Hepatocyte (in vitro differentiated cells): ENCODE measurements at places on chromosomes 13 and 19.

- H3K4me3 ChIP-seq = peak overlapping the region; percentile 99
- DNase-seq = no peak
- H3K4me1 ChIP-seq = peaks cover 22% of the 10 kb centered on the region
- H3K27me3 ChIP-seq = no peaks in the 10 kb centered on the region
These were observed 1.7 kb downstream of the MIER2 start for GRCh38 chr19:342801-343421.

GRCh38 chr13:110270507-110270906 lies 36.5 kb downstream of the COL4A1 start:
- H3K27ac ChIP-seq = no peak overlapping the region
- no peaks in the 10 kb centered on the region for H3K27me3 ChIP-seq
- H3K4me1 ChIP-seq = no peaks in the 10 kb centered on the region
- H3K4me3 ChIP-seq = no peak overlapping the region

DNA sequence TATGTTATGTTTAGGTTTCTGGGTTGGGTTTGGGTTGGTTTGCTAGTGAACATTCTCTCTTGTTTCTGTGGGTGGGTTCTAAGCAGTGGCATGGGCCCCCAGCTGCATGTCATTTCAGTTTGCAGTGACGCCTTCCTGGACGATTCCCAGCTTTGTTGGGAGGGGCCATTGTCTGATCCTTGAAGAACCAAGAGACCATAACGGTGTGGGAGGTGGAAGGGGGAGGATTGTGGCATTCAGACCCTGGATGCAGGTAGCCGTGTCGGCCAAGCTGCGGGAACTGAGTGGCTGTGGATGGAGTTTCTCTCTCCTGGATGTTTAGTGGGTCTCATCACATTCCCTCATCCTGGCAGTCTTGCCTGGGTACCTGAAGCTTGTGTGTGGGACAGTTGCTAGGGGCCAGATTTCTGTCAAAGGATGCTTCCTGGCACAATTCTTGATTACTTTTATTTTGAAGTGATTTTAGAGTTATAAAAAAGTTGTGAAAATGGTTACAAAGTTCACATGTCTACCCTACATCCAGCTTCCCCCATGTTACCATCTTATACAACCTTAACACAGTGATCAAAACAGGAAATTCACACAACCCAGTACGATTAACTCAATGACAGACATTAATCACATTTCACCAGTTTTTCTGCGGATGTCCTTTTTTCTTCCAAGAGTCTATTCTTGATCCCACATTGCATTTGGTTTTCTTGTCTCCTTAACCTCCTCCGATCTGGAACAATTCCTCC lies 123.8 kb downstream of the SIPA1L3 start:
- no peaks in the 10 kb centered on the region for H3K27me3 ChIP-seq
- H3K36me3 ChIP-seq = no peaks in the 10 kb centered on the region
- no peak overlapping the region for H3K27ac ChIP-seq
- H3K4me3 ChIP-seq = no peak overlapping the region

GRCh38 chr19:10277795-10278589 lies 7.1 kb downstream of the ICAM1 start:
- no peaks in the 10 kb centered on the region for H3K4me1 ChIP-seq
- H3K36me3 ChIP-seq = no peaks in the 10 kb centered on the region
- no peak overlapping the region for H3K27ac ChIP-seq
- no peak for DNase-seq
- H3K4me3 ChIP-seq = no peak overlapping the region
- H3K27me3 ChIP-seq = no peaks in the 10 kb centered on the region

DNA sequence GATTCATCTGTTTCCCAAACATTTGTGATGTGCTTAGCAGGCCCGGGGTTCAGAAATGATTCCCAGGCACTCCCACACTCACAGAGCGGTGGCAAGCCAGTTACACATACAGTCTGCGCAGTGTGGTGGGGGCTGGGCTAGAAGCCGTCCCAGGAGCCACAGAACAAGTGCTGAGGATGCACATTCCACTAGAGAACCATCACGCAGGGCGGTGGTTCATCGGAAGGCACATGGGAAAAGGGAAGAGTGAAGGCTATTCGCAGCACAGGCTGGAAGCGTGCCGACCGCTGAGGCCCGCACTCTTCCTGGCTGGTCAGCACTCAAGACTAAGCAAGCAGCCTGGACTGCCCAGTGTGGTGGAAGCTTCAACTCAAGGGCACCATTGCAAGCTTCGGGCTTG lies 126.3 kb upstream of the SLC7A1 start:
- no peaks in the 10 kb centered on the region for H3K4me1 ChIP-seq
- no peaks in the 10 kb centered on the region for H3K27me3 ChIP-seq
- H3K4me3 ChIP-seq = no peak overlapping the region
- no peak overlapping the region for H3K27ac ChIP-seq

GRCh38 chr13:100434010-100434763 lies 154.4 kb downstream of the GGACT start:
- H3K4me1 ChIP-seq = no peaks in the 10 kb centered on the region
- no peaks in the 10 kb centered on the region for H3K27me3 ChIP-seq
- no peaks in the 10 kb centered on the region for H3K36me3 ChIP-seq
- no peak overlapping the region for H3K4me3 ChIP-seq
- no peak for DNase-seq
- peak overlapping the region; percentile 59 for H3K27ac ChIP-seq

- H3K36me3 ChIP-seq = no peaks in the 10 kb centered on the region
- H3K27me3 ChIP-seq = peaks cover 14% of the 10 kb centered on the region
- no peak overlapping the region for H3K4me3 ChIP-seq
- no peaks in the 10 kb centered on the region for H3K4me1 ChIP-seq
These were observed 4.0 kb upstream of the SLAIN1 start for GRCh38 chr13:77693449-77693940.

DNA sequence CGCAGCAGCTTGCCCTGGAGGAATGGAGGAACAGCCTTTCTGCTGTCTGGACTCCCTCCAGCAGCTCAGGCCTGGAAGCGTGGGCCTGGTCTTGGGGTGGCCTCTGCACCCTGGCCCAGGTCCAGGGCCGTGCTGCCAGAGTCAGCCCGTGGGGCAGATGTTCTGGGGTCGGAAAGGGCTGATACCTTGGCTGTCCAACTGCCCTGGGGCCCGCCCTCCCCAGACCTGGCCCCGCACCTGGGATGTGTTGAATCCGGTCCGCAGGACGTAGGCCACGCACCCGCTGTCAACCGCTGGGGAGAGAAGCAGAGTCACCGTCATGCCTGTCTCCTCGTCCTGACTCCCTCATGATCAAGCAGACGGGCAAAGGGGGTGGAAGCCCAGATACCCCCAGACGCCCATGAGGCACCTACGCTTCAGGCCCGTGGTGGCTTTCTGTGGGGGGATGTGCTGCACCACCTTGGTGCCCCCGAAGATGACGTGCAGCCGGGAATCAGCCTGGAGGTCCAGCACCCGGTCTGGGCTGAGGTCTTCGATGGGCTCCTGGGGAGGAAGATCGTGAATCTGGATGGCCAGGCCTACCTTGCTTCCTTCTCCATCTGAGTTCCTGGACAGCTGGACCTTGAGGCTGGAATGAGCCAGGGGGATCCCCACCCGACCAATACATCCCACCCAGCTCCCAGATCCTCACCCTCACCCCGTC lies 7.7 kb downstream of the ATP13A1 start:
- H3K27ac ChIP-seq = no peak overlapping the region
- no peaks in the 10 kb centered on the region for H3K36me3 ChIP-seq
- no peak for DNase-seq

- H3K27ac ChIP-seq = no peak overlapping the region
- no peaks in the 10 kb centered on the region for H3K27me3 ChIP-seq
- H3K4me1 ChIP-seq = peaks cover 7% of the 10 kb centered on the region
- no peak overlapping the region for H3K4me3 ChIP-seq
- peak; percentile 44 for DNase-seq
These were observed 21.0 kb downstream of the EPSTI1 start for GRCh38 chr13:42970824-42971690.

DNA sequence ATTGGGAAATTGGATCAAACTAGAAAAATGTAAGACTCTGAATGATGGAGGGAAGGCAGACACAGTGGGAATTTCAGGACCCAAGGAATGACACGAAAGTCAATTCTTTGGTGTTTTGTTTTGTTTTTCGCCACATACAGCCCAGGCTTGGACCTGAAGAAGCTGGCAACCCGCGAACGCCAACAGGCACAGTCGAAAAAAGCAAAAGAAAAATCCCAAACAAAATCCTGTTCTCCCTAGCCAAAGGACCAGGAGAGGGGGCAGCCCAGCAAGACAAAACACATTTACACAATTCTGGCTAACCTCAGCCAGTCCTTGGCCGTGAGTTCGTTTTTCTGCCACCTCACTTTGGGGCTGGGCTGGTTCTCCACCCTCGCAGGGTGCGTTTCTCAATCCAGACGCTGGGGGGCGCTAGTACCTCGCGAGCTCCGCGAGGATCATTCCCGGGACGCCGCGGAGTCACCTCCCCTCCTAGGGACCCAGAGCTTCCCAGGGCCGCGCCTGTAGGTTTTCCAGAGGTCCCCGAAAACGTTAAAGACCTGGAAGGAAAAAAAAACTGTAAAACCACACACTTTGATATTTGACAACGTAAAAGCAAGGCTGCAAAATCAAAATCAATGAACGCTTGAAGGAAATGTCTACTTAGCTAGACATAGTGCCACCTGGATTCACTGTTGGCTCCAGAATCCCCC lies 34.9 kb upstream of the TPM4 start:
- H3K36me3 ChIP-seq = no peaks in the 10 kb centered on the region
- no peak overlapping the region for H3K27ac ChIP-seq
- peak; percentile 85 for DNase-seq
- H3K4me1 ChIP-seq = no peaks in the 10 kb centered on the region

- H3K4me1 ChIP-seq = peaks cover 12% of the 10 kb centered on the region
- no peaks in the 10 kb centered on the region for H3K36me3 ChIP-seq
- no peak overlapping the region for H3K4me3 ChIP-seq
- no peak overlapping the region for H3K27ac ChIP-seq
These were observed 2.6 kb upstream of the CDC42EP5 start for GRCh38 chr19:54475706-54476105.

- H3K27me3 ChIP-seq = no peaks in the 10 kb centered on the region
- H3K4me3 ChIP-seq = no peak overlapping the region
- no peaks in the 10 kb centered on the region for H3K36me3 ChIP-seq
- no peak overlapping the region for H3K27ac ChIP-seq
- no peak for DNase-seq
These were observed 5.4 kb downstream of the ATP4B start for GRCh38 chr13:113652404-113653263.

DNA sequence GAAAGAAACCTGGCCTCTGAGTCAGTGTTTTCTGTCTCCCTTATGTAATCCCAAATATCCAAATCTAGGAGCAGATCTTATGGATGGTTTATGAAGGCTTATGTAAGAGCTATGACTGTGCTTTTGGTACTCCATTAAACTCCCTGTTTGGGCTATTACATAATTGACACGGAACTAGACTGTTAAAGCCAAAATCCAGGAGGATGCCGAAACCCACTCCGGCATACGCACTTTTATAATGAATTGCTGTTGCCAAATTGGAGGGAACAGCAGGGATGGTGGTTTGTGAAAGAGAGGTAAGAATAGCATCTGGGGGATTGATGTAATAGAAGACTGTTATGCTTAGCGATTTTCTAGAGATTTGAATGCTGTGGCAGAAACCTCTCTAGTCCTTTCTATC lies 2.0 kb downstream of the MTUS2 start:
- H3K4me1 ChIP-seq = peaks cover 13% of the 10 kb centered on the region
- H3K36me3 ChIP-seq = no peaks in the 10 kb centered on the region
- no peak overlapping the region for H3K4me3 ChIP-seq

GRCh38 chr13:28796938-28797257 lies 23.2 kb upstream of the MTUS2 start:
- H3K27me3 ChIP-seq = no peaks in the 10 kb centered on the region
- no peak overlapping the region for H3K27ac ChIP-seq
- H3K4me3 ChIP-seq = no peak overlapping the region
- H3K36me3 ChIP-seq = no peaks in the 10 kb centered on the region
- no peaks in the 10 kb centered on the region for H3K4me1 ChIP-seq

- no peak overlapping the region for H3K27ac ChIP-seq
- H3K27me3 ChIP-seq = no peaks in the 10 kb centered on the region
- no peak for DNase-seq
- no peaks in the 10 kb centered on the region for H3K36me3 ChIP-seq
- no peak overlapping the region for H3K4me3 ChIP-seq
- peaks cover 9% of the 10 kb centered on the region for H3K4me1 ChIP-seq
These were observed 27.2 kb downstream of the GPR18 start for GRCh38 chr13:99230991-99231390.

- no peak for DNase-seq
- H3K36me3 ChIP-seq = no peaks in the 10 kb centered on the region
- no peak overlapping the region for H3K27ac ChIP-seq
- peak overlapping the region; percentile 33 for H3K4me3 ChIP-seq
- peaks cover 6% of the 10 kb centered on the region for H3K4me1 ChIP-seq
These were observed 533 bp downstream of the TNFSF9 start for GRCh38 chr19:6531163-6531955.

DNA sequence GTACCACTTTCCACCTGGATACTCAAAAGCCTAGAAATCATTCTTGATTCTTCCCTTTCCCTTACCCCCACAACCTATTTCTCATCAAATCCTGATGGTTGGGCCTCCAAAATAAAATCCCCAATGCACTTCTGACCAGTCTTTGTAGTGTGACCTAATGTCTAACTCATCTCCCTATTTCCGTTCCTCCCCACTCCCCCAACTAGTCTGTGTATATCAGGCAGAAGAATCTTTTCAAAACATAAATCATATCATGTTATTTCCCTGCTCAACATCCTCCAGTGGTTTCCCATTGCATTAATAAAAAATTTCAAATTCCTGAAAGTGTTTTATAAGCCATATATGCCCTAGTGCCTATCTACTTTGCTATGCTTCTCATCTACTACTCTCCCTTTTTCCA lies 17.7 kb downstream of the CCDC122 start:
- no peaks in the 10 kb centered on the region for H3K27me3 ChIP-seq
- no peaks in the 10 kb centered on the region for H3K4me1 ChIP-seq
- DNase-seq = no peak
- H3K36me3 ChIP-seq = no peaks in the 10 kb centered on the region
- H3K27ac ChIP-seq = no peak overlapping the region

DNA sequence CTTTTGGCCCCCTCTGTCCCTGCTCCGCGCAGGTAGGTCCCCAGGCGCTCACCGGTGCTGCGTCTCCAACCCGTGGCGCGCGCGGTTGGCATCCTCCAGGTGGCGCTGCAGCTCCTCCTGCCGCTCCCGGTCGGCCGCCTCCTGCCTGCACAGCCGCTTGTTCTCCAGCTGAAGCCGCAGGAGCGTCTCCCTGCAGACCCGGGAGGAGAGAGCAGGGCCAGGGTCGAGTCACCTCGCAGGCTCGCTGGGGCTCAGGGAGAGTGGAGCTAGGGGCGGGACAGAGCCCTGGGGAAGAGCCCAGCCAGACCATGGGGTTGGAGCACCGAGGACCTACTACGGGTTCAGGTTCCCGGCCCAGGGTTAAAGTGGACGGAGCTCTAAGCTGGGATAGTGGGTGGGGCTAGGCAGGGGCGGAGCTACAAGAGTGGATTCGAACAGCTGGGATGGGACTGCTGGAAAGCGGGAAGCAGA lies 9.3 kb downstream of the HOOK2 start:
- no peak overlapping the region for H3K27ac ChIP-seq
- no peaks in the 10 kb centered on the region for H3K36me3 ChIP-seq
- no peaks in the 10 kb centered on the region for H3K27me3 ChIP-seq
- H3K4me1 ChIP-seq = no peaks in the 10 kb centered on the region
- no peak overlapping the region for H3K4me3 ChIP-seq

DNA sequence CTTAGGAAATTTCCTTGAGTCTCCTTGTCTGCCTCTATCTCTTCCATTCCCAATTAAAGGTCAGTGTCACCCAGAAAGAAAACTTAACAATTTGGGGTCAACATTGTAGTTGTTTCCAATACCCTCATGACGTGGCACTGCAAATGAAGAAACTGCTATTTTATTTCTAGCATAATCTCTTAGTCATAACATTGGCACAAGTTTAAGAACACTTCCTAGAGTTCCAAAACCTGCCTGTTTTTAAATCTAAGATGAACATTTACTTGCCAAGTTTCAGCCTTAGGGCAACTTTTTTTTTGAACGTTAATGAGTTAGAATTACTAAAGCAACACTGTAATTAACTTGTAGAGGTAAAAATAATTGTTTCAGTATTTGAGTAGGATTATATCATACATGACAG lies 108.0 kb downstream of the LMO7 start:
- no peaks in the 10 kb centered on the region for H3K4me1 ChIP-seq
- no peak overlapping the region for H3K27ac ChIP-seq
- H3K4me3 ChIP-seq = no peak overlapping the region
- H3K36me3 ChIP-seq = no peaks in the 10 kb centered on the region
- no peak for DNase-seq
- H3K27me3 ChIP-seq = no peaks in the 10 kb centered on the region
